ENCODE measurements at places on chromosomes 5 and 9. TPM values are rescaled to one million over a fixed set of nuclear protein-coding genes. Genes with fewer than 3 reads are reported as not detected.
A peak's percentile ranks its signal among the peaks of the same experiment; 100 is the strongest.

Gene PALM2AKAP2
- total RNA-seq: 26.2 TPM

DNA sequence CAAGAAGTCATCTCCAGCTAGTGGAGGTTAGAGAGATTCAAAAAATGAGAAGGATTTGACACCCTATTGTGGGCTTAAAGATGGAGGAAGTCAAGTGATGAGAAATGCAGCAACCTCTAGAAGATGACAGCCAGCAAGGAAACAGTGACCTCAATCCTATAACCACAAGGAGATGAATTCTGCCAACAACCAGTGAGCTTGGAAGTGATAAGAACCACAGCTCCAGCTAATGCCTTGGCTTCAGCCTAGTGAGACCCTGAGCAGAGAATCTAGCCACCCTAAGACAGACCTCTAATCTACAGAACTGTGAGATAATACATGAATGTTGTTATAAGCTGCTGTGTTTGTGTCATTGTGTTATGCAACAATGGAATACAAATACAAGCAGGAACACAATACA, 262.4 kb downstream of the GRIA1 start:
- no peak for DNase-seq

- no peak for DNase-seq
These were observed 3.9 kb upstream of the NEURL1B start for GRCh38 chr5:172637110-172637580.

Gene CEL
- total RNA-seq: 1.4 TPM

- no peak for DNase-seq
These were observed 92.8 kb downstream of the PLPP1 start for GRCh38 chr5:55441954-55442353.

DNA sequence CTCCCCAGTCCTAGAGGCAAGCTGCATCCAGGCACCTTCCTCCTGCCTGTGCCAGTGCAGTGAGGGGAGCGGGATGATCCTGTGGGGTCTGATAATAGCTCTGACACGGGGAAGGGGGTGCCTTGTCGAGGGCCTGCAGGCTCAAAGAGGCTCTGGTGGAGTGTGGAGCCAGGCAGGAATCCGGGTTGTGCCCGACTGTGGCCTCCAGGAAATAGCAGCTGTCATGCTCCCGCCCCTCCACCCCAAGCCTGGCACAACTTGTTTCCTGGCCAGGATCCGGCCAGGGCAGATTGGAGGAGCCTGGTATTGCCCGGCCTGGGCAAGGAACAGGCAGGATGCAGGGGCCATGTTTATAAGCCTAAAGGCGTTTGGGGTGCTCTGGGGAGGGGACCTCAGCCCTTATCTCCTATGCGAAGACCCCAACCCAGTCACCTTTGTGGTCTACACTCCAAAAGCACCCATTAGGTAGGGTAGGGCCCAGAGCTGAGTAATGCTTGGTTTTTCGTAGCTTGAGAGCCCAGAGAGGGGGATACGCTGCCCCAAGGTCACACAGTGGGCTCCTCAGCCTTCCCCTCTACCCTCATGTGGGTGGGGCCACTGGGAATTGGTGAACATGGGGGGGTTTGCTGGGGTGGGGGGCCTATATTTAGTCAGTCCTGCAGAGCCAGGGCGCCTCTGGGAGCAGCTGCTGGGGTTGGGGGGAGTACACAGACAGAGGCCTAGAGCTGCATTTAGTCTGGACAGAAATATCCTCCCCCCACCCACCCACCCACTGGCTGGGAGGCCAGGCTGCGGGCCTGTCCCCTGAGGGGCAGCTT, 12.2 kb downstream of the CXXC5 start:
- DNase-seq: peak; percentile 88

Gene AQP7
- 3.7 TPM for total RNA-seq

Gene C5orf52
- total RNA-seq: not detected

GRCh38 chr5:95701074-95701473, 18.3 kb upstream of the SPATA9 start:
- DNase-seq: no peak

Gene TERT
- total RNA-seq: not detected

DNA sequence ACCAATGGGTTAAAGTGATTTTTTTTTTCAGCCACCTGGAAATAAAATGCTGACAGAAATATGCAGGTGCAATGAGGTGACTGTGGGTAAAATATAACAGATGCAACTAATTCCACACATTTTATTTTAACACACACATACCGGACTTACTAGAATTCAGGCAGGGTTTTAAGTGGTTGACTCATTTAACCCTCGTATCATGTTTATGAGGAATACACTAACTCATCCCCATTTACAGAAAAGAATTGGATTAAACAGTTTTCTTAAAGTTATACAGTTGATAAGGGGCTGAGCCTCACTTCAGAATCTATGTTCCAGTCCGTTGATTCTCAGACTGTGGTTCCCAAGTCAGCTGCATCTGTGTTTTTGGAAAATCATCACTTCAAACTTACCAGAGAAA, 207.5 kb downstream of the CHSY3 start:
- DNase-seq: no peak

- DNase-seq: peak; percentile 51
These were observed 1.7 kb upstream of the LTC4S start for GRCh38 chr5:179791881-179792611.

- DNase-seq: no peak
These were observed 17.8 kb upstream of the S1PR3 start for GRCh38 chr9:88973281-88974045.

DNA sequence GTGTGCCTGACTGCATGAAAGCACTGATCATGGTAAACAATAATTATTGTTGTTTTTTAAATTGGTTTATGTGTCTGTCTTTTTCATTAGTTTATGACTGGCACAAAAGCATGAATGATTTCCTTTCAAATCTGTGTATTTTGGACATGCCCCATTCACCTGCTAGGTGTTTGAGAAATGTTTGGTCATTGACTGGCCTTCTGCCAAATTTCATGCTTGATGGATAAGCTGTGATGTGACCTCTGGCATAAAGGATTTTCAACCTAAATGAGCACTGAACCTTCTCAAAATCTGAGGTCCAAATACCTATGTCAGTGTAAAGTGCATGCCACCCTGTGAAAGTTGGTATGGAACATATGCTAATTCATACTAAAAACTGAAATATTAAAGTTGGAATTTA, 204.5 kb downstream of the BRINP1 start:
- no peak for DNase-seq

Gene SPOCK1
- total RNA-seq: 8.4 TPM

Gene VCAN
- 133 TPM for total RNA-seq

DNA sequence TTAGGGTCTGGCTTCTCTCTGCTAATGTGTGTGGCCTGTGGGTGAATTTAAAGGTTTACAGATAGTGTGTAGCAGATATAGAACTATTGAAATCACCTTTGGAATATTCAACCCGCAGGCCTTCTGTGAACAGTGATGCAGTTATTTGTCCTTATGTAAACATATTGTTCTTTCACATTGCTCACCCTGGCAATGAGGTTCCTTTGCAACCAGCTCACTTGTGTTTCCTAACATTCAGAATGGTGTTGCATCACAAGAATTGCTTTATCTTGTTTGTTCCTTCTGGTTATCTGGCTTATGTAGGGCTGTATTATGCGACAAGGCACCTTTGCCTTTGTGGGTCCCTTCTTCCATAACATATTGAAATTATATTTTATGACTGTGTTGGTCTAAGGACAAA, 370.3 kb downstream of the NNT start:
- DNase-seq: no peak

GRCh38 chr5:173812811-173813550, 75.2 kb upstream of the CPEB4 start:
- no peak for DNase-seq

DNA sequence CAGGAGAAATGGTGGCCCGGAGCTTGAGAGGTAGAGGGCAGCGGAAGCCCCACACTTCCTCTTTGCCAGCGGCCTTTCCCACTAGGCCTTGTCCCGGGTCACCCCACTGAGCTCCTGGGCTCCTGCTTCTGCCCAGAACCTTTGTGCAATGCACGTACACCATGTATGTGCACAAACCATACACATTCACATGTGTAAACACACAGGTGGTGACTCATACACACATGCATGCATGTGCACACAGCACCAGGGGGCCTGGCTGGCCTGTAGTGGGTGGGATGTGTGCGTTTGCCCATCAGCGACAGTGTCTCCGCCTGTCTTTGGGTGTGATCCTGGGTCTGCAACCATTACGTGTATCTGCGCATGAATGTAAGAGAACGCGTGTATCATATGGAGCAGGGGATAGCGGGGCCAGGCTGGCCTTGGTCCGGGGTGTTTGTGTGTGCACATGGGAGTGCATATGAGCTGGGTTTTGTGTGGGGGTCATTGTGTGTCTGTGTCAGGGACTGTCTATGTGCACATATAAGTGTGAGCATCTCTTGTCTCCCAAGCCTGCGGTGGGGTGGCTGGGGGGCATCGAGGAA, 43.7 kb downstream of the PSD2 start:
- DNase-seq: no peak

Gene PCDHB9
- 3.0 TPM for total RNA-seq

DNA sequence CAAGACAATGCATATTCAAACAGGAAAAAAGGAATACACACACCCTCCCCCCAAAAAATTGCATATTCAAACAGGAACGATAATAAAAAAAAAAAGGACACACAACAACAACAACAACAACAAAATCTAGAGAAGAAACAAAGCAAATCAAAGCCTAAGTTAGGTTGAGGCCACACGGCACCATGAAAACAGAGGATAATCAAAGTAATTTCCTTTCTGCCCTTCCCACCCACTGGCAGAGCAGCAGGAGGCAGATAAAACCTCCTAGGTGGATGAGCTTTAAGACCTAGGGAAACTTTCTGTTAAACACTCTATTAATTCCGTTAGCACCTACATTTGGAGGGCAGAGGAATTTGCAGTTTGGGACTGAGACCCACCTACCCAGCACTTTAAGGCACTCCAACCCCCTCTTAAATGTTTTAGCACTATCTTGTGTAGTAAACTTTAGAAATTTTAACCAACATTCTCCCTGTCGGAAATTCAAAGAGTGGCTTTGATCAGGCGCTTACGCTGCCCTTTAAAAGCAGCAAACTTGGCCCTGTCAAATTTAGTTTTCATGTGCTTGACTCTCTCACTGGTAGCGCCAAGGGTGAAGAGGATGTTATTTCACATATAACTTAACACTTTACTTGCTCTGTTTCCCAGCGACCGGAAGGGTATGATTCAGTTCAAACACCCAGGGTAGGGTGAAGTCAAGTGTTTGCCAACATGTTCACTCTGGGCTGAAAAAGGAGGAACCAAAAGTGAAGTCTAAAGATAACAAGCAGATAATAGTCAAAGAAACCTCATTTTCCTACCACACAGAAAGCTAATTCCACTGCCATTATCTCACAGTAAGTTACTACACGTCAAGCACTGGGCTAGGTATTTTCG, 9.2 kb downstream of the ENC1 start:
- no peak for DNase-seq

GRCh38 chr9:29555502-29555901, 1982.2 kb upstream of the C9orf72 start:
- DNase-seq: no peak

Gene ADAM19
- 12.0 TPM for total RNA-seq

GRCh38 chr9:36974731-36975130, 59.3 kb downstream of the PAX5 start:
- no peak for DNase-seq

Gene PCDHB15
- total RNA-seq: 2.8 TPM

Gene PCDHA6
- 0.50 TPM for total RNA-seq

- peak; percentile 80 for DNase-seq
These were observed 15.4 kb downstream of the CCL28 start for GRCh38 chr5:43396762-43397304.

Gene PLPPR1
- 5.4 TPM for total RNA-seq

Gene SPATA31A6
- not detected for total RNA-seq

GRCh38 chr9:135888126-135888765, 19.1 kb downstream of the CAMSAP1 start:
- no peak for DNase-seq

Gene PCDH12
- total RNA-seq: 14.9 TPM

GRCh38 chr5:145589063-145589462, 246.1 kb downstream of the PRELID2 start:
- no peak for DNase-seq

- DNase-seq: no peak
These were observed 126.2 kb upstream of the PLCXD3 start for GRCh38 chr5:41636605-41637004.

Gene IL5
- not detected for total RNA-seq

Gene EGFLAM
- 2.4 TPM for total RNA-seq

Gene MLANA
- total RNA-seq: not detected

GRCh38 chr5:76684756-76685519, 31.0 kb upstream of the F2R start:
- DNase-seq: no peak

DNA sequence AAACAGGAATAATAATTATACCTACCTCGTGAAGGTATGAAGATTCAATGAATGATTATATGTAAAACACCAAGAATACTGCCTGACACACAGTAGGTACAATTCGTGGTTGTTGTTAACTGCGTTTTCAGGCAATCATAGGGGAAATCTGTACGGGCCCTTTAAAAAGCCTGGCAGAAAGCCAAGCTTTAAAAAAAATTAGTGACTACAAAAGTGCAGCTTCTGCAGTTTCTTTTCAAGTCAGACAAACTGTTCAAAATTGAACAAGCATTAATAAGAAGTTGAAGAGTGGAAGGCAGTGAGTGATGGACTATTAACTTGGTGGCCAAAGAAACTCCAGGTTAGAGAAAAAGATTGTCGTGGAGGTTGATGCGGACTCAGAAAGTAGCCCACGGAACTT, 85.9 kb upstream of the TRIO start:
- no peak for DNase-seq

DNA sequence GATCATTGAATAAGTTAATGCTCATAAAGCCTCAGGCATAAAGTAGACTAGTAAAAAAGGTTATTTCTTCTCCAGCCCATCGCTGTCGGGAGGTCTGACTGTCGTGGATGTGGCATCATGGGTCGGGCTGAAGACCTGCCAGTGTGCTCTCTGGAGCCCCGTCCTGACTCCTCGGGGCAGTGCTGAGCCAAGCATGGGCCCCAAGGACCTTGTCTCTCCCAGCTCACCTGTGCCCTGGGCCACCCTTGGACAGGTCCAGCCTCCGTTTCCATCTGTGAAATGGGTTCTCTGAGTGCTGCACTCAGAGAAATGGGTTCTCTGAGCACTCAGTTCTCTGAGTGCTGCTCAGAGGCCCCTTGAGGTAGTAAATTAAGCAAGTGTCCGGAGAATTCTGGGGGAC, 269.0 kb downstream of the GADD45G start:
- peak; percentile 10 for DNase-seq

- DNase-seq: no peak
These were observed 15.3 kb downstream of the MAP1B start for GRCh38 chr5:72122602-72123001.

DNA sequence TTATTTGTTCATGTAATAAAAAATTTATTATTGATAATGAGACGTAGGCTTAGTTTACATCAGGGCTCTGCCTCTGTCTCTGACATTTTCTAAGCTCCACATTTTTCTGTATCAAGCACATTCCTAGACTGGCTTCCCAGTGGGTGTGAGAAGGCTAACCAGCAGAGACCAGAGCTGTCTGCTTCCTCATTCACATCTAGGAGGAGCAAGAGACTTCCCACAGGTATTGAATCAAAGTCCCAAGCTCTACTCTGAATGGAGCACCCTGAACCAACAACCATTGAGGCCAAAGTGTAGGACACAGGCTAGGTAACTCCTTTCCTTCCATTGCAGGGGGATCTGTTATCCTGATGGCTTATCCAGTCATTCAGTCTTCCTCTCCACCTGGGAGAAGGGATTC, 72.4 kb downstream of the PARP8 start:
- DNase-seq: no peak

GRCh38 chr9:136345281-136346156, 18.0 kb downstream of the DNLZ start:
- DNase-seq: peak; percentile 84
